Stimulated activated CD8-positive, alpha-beta memory T cell treated with anti-CD3 and anti-CD28 coated beads, Interleukin-7, amount 100 ng/mL, for 1 hour (primary cell): ENCODE measurements at places on chromosomes 12 and 14.

GRCh38 chr12:58727521-58727920 lies 192.8 kb downstream of the LRIG3 start:
- DNase-seq: no peak

DNA sequence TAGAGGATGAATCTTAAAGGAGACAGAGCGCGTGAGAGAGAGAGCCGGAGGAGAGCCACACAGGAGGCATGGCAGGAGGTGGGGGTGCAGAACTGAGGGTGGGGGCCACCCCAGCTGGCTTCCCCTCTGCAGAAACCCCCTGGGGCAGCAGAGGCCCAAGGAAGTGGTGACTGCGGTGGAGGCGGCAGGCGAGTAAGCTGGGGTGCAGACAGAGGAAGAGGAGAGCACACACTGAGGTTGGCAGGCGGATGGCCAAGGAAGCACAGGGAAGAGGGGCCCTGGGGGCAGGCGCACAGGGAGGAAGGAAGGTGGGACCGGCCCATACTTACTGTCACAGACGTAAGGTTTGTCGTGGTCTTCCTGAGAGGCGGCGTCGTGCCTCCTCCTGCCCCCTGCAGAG lies 179.8 kb downstream of the DPF3 start:
- peak; percentile 2 for DNase-seq

GRCh38 chr12:111936869-111937268 lies 76.1 kb downstream of the TMEM116 start:
- no peak for DNase-seq

DNA sequence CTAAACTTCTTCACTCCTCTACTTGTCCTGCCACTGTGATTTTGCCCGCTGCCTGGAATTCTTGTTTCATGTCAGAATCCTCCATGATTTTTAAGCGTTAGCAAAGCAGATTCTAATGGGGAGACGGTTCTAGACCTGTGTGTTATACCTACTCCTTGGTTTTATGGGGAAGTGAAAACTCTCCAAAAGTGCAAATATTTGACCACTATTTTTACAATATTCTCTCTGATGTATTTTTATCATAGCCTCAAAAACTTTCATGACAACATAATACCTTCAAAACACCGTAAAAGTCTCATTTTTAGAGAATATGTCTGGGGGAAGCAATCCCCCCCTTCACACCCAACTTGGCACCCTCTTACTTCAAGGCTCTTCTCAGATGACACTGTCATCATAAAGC lies 12.9 kb upstream of the KRAS start:
- DNase-seq: no peak

GRCh38 chr14:66247662-66248193 lies 238.4 kb upstream of the CCDC196 start:
- no peak for DNase-seq

GRCh38 chr12:94941440-94941862 lies 62.0 kb downstream of the NDUFA12 start:
- DNase-seq: peak; percentile 20

- DNase-seq: no peak
These were observed 128.2 kb upstream of the RTL1 start for GRCh38 chr14:101031721-101032120.
